ENCODE measurements at places on chromosomes 2 and 18.

DNA sequence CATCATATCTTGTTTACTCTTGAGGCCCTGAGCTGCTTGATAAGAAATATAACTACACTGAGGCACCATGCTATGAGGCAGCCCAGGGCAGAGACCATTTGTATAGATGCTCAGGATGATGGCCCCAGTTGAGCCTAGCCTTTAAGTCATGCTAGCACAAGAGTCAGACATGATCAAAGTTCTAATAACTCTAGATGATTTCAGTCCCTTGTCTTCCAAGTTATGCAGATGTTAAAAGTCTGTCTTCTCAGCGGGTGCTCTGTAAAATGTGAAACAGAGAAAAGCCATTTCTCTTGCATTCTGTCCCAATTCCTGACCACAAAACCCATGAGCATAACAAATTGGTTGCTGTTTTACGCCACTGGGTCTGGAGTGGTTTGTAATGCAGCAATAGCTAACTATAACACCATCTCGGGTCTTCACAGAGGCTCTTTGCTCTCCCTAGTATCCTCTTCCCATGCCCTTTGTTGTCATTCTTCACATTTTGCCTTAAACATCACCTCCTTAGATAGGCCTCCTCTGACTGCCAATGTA is 49.6 kb downstream of the NXPH2 start:
- DNase-seq = no peak

DNA sequence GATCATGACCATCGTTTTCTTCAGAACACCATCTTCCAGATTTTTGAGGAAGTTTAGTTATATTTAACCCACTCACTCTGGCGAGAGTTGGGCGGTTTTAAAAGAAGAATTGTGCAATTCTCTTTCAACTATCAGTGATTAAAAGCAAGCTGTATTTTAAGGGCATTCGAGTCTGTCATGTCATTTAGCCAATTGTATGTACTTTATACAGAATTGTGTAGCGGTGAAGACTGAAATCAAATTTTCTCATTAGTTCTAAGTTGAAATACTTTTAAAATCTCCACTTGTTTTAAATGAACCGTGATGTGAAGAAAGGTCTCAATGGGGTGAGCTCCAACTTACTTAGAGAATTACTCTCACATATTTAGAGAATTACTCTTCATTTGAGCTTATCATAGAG is 214.6 kb upstream of the DTNA start:
- DNase-seq = no peak

DNA sequence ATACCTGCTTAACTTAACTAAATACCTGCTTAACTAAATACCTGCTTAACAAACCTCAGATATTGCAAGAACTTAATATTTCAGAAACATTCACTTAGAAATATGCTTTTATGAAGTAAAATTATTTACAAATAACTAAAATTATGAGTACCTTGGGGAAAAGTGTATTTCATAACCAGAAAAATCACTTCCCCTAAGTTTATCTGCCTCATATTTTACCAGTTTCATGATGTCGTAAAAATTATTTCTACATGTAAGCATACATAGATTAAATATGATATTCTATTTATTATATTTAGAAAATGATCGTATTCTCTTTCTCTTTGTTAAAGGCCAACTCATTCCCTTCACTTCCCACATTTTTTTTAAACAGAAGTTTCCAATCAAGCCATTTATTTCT is 41.5 kb upstream of the DSC1 start:
- no peak for DNase-seq

- no peak for DNase-seq
These were observed 4.9 kb upstream of the XPO1 start for GRCh38 chr2:61543062-61543461.

All from stimulated activated CD8-positive, alpha-beta memory T cell treated with anti-CD3 and anti-CD28 coated beads, Interleukin-7, amount 100 ng/mL, for 48 hours (primary cell).